Cortex of kidney (tissue), 1 donor: ENCODE measurements at places on chromosomes 4 and X.

DNA sequence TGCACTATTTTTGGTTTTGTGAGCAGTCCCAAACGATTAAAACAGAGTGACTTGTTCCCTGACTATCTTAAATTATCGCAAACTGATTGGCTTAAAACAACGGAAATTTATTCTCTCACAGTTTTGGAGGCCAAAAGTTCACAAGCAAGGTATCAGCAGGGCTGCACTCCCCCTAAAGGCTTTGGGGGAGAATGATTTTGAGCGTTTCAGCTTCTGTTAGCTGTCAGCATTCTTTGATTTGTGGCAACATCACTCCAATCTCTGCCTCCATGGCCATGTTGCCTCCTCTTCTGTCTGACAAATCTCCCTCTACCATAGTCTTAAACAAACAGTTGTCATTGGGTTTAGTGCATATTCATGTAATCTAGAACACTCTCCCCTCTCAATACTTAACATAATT is 459.6 kb upstream of the ATOH1 start:
- no peak for DNase-seq

DNA sequence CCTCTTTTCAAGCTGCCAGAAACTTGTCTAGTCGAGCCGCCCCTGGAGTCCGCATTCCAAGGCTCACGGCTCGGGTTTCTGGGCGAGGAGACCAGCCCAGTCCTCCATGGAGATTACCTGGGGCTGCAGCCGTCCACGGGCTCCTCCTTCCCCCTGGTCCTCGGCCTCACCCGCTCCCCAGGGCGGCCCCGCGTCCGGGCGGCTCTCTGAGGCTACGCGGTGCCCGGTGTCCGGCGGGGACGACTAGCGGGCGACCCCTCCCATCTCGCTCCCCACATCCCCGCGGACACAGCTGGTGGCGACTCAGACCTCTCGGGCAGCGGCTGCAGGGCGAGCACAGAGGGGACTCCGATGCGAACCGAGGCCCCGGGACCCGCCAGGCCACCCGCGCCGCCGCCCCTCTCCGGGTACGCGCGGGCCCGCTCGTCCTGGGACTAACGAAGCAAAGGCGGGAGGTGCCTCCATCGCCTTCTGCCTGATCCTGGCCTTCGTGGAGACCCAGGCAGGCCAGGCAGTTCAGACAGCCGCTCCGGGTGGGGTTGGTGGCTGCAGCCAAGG is 159.4 kb downstream of the TRAM1L1 start:
- DNase-seq: no peak

DNA sequence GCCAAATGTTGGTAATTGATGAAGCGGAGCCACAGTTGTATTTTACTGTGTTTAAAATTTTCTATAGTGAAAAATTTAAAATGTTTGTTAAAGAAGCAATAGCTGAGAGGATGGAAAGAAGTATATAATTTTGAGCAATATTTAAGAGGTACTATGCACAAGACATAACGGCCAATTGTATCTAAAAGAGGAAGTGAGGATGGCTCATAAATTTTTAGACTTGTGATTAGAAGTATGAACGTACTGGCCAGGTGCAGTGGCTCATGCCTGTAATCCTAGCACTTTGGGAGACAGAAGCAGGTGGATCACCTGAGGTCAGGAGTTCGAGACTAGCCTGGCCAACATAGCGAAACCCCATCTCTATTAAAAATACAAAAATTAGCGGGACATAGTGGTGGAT is 12.7 kb upstream of the HHIP start:
- DNase-seq: no peak

DNA sequence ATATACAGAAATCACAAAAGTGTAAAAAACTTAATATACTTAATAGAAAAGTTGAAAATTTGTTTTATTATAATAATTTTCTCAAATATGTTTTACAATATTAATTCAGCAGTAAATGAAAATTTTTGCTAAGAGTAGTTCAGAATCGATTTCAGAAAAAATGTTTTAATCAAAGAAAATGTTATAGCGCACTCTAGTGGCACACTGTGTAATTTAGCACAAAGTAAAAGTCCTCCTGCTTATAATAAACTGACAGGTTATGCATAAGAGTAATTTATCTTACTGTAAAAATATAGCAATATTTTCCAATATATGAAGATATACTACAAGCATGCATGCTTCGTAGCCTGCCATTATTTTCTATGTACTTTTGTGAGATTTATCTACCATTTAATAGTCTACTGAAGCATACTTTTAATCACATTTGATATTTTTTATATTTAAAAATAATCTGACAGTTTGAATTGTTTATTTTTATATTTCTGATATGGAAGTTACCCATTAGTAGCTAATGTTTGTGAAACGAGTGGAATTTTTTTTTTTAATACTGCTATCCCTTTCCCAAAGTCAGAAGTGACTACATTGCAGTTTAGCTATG is 217.9 kb upstream of the KLHL4 start:
- DNase-seq: no peak

GRCh38 chrX:85196319-85196718 is 47.3 kb downstream of the SATL1 start:
- DNase-seq: no peak

DNA sequence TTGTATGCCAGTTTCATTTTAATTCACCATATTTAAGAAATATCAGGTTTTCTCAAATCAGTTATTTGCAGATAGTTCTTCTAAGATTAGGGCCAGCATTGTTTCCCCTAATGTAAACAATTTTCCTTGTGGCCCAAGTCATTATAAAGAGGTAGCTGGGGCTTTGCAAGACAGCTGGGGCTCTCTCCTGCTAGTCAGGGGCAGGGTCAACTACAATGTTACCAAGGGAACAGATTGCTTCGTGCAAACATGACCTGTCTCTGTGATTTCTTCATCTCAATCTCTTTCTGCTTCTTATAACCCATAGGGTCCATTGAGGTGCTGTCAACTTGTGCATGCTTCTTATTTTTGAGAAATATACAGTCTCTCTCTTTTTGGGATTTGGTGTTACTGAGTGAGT is 12.1 kb downstream of the ARMCX6 start:
- no peak for DNase-seq

DNA sequence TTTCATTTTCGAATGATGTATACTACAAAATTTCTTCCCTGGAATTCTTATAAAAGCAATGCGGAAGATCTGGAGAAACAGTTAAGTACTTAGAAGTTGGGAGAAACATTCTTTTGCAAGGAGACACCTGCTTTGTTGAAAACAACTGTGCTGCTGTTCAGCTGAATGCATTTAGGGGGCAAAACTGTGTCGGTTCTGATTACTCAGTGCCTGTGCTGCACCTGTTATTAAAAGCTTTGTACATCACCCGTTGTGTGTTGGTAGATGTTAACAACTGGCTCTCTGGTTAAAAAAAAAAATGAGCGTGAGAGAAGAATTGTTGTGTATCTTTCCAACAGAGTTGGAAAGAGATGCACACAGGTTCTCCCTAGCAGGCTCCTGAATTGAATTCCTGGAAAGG is 184.1 kb upstream of the HHIP start:
- no peak for DNase-seq

DNA sequence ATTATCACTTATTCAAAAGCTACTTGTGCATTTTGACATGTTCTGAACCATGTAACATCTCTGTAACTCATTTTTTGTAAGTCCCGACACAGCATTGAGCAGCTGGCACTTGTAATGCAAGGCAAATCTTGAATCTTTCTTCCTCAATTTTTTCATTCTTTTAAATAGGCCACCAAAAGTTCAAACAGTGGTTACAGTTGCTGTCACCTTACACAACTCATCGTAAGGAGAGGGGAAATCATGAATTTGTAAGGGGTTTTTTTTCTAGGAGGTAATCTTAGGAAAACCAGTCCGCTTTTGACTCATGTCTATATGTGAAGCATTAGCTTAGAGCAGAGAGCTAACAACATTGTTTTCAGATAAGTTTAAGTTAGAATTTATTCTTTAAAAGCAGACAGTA is 124.5 kb downstream of the PDLIM5 start:
- DNase-seq: no peak

DNA sequence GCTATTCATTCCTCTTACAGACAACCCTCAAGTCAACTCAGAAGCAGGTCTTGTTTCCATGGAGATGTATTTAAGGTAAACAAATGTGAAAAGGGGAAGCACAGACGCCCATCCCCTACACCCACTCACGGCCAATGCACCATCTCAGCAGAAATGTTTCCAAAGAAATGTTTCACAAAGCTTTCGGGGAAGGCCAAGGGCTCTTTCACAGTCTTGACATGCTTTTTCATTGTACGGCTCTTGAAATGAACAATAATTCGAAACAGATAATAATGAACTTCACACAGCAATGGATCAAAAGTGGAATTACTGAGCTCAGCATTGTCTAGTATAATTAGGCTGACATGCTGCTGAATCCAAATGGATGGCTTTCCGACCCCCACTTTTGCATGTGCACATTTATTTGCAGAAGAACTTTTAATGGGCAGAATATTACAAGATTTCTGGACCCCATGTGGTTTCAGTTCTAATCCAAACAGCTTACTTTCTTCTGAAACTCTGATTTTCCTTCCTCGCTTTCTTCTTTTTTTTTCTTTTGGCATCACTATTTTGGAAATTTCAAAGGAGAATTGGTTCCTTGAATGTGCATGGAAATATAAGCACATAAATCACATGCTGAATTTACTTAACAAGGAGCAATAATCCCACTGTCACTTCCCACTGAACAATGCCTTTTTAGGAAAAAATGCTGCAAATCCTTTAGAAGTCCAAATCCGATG is 160.9 kb downstream of the SMIM20 start:
- no peak for DNase-seq

GRCh38 chr4:159401791-159402380 is 299.0 kb downstream of the RAPGEF2 start:
- no peak for DNase-seq

DNA sequence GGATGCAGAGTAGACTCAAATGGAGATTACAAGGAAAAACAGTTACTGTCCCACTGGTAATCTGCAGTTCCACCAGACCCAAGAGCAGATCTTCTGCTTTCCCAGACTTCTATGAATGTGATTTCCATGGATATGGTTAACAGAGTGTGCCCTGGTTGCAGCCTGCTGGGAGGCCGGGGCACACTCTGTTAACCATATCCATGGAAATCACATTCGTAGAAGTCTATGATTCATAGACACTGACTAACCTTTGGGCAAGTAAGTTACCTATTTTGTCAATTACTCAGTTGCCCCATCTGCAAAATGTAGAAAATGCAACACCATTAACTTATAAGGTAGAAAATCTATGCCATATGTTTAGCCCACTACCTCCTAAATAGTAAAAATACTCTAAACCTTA is 443.1 kb upstream of the PITX2 start:
- no peak for DNase-seq

DNA sequence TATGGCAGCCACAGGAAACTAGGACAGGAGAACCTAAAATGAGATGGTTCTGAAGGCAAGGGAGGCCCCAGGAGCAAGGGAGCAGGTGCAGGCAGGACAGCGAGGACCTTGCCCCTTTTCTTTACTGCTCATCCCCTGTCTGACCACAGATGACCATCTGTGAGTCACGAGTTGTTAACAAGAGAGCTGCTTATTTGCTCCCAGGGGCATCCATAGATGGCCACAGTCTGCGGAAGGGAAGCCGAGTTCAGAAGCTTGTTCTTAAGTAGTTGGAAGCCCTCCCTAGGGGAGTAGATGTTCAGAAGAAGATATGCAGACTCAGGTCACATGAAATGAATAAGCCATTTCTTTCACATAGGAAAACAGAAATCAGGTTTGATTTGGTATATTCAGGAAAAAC is 69.4 kb downstream of the EVC2 start:
- no peak for DNase-seq

DNA sequence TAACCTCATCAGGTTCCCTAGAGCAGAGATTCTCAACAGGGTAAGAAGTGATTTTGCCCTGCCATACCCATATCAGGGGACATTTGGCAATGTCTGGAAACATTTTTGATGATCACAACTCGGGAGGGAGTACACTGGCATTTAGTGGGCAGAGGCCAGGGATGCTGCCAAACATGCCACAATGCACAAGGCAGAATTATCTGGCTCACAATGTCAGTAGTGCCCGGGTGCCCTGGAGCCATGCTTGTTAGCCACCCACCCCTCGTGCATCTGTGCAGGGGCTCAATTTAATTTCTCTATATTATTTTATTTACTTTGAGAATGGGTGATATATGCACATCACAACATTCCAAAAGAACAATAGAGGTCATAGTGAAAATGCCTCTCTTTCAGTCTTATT is 82.0 kb upstream of the DHX15 start:
- no peak for DNase-seq

- no peak for DNase-seq
Observed at GRCh38 chr4:16767861-16768260, 130.6 kb downstream of the LDB2 start.

DNA sequence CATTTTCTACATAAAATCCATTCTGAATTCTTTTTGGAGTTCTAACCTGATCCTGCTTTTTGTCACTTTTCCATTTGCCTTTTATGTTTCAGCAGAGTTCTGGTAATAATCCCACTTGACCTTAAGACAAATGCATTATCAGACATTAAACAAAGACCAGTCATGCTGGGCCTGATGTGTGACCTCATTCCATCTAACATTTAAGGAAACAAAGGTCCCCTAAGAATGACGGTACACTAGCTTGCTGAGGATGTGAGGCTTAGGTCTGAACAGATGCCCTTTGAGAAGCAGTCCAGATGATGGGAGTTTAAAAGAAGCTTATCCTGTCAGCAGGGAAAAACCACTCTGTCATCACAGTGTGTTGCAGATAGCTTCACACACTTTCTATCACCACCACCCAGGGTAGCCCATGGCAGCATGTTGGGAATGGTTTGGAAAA is 38.1 kb upstream of the PDE5A start:
- no peak for DNase-seq

DNA sequence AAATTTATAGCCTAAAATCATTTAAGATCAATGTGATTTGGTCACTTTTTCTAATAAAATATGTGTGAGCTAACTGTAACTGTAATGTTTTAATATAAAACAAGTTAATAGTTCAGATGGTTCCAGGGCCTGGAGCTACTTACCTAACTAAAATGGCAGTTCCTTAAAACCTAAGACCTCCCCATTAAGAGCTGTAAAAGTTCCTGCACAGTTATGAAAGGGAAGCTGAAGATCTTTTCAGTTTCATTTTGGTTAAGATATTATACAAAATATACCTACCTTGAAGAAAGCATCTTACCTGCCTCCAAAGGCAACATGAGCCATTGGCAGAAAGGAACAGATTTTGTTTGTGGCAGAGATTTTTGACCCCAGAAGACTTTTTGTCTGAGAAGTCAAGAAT is 30.1 kb downstream of the HPF1 start:
- no peak for DNase-seq

DNA sequence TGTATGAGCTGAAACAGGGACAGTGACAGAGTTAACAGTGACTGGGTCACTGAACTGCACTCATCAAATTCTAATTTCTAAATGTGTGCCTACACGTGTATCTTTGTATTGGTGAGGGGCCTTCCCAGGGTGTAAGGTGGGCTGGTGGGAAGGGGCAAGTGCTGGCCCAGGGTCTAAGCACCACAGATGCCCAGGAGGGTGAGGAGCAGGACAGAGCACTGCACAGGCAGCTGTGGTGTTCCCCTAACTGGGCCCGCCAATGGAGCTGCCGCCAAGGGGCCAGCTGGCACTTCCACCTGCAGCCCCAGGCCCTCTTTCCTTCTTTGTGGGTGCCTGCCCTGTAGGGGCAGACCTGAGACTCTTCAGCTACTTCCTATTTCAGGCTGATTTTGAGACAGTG is 349.9 kb downstream of the ARHGAP10 start:
- no peak for DNase-seq

GRCh38 chr4:74230902-74231499 is 73.1 kb downstream of the MTHFD2L start:
- DNase-seq: no peak
